Activated T-helper 17 cell treated with anti-CD3 and anti-CD28 coated beads, Interleukin-2, amount 50 U/mL, for 72 hours (primary cell): ENCODE measurements at places on chromosomes 7 and 10. TPM values are rescaled to one million over a fixed set of nuclear protein-coding genes. Genes with fewer than 3 reads are reported as not detected.
A peak's percentile ranks its signal among the peaks of the same experiment; 100 is the strongest.

The CALCR gene
- not detected for total RNA-seq

The SBDS gene
- total RNA-seq: 35.7 TPM

The TAS2R5 gene
- 1.1 TPM for total RNA-seq

The PPP1R17 gene
- total RNA-seq: not detected

- ATAC-seq: no peak
These were observed 2.7 kb upstream of the HYCC1 start for GRCh38 chr7:23016345-23017253.

- peak; percentile 91 for ATAC-seq
These were observed 8.1 kb downstream of the PRKRIP1 start for GRCh38 chr7:102404005-102404861.

- no peak for ATAC-seq
These were observed 191.1 kb upstream of the LRGUK start for GRCh38 chr7:133936074-133936473.

DNA sequence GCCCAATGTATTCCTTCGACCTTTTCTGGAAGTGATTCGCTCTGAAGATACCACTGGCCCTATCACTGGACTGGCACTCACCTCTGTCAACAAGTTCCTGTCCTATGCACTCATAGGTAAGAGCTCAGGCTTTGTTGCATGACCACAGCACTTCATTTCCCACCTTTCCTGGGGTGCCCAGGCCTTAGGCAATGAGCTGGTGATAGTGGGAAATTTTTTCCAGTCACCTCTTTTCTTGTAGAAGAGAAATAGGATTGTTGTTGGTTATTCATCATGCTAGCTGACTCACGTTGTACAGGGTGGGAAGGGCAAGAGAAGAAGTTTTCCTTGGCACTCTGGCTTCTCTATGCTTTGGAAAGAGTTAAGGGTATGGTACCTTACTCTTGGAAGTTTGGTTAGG, 51.4 kb upstream of the NFKB2 start:
- ATAC-seq: no peak

DNA sequence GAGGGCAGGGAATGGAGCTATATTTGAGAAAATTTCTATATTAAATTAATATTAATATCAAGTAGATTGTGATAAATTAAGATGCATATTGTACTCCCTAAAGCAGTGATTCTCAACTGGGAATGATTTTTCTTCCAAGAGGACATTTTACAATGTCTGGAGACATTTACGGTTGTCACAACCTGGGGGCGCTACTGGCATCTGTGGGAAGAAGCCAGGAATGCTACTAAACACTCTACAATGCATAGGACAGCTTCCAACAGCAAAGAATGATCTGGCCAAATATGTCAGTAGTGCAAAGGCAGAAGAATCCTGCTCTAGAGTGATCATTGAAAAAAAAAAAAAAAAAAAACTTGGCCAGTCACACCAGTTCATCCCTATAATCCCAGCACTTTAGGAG, 100.0 kb downstream of the LSM5 start:
- no peak for ATAC-seq

GRCh38 chr7:1562597-1563051, 6.6 kb upstream of the TMEM184A start:
- no peak for ATAC-seq

DNA sequence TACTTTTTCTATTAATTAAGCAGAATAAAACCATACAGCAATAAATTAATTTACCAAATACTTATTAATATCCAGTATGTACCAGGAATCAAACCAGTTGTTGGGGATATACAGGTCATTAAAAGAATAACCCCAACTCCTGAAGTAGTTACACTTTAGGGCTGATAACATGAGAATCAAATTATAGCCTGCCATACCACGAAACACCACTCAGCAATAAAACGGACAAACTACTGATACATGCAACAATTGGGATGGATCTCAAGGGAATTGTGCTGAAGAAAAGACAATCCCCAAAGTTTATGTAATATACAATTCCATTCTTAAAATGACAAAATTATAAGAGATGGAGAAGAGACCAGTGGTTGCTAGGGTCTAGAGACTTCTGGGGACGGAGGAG, 22.7 kb downstream of the MCMBP start:
- ATAC-seq: no peak

DNA sequence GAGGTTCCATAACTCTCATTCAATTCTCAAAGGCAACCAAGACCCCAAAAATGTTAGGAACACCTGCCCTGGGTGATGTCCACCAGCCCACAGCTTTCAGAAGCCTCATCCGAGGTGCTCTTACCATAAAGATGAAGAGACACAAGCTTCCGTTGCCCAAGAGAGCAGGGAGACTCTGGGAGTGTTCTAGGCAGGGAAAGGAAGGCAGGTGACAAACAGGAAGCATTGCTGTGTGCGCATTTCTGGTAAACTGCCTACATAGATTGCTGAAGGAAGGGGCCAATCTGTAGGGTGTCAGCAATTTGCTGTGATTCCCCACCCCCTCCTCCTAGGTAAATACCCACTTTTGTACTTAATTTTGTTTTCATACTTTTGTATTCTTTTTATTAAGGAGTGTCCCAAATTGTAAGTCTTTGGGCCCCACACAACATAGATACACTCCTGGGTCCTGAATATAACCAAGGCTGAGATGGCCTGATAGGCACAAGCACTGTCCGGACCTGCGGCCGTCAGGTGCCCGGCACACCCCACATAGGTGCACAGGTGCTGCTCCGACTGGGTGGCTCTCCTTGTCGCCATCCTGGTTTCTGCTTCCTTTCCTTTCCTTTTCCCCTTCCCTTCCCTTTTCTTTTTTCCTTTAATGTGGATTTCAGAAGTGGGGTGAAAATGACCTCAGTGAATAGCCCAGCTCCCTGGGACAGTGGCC, 51.4 kb upstream of the SMNDC1 start:
- peak; percentile 0 for ATAC-seq

GRCh38 chr10:49407552-49408137, 11.8 kb upstream of the DRGX start:
- ATAC-seq: peak; percentile 74

GRCh38 chr7:10790910-10791309, 182.8 kb upstream of the PHF14 start:
- no peak for ATAC-seq

DNA sequence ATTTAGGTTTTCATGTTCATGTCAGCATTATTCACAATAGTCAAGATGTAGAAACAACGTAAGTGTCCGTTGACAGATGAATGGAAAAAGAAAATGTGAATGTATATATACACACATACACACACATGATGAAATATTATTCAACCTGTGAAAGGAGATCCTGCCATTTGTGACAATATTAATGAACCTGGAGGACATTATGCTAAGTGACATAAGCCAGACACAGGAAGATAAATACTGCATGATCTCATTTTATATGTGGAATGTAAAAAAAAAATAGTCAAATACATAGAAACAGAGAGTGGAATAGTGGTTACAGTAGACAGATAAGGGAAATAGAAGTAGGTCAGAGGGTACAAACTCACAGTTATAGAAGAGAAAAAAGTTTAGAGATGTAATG, 651.1 kb upstream of the MKI67 start:
- no peak for ATAC-seq

GRCh38 chr7:40371806-40372440, 237.1 kb downstream of the SUGCT start:
- no peak for ATAC-seq
